GM23338 (cell line): ENCODE measurements at places on chromosomes 5 and 9. TPM values are rescaled to one million over a fixed set of nuclear protein-coding genes. Genes with fewer than 3 reads are reported as not detected.

GRCh38 chr5:73232266-73233041 lies 59.5 kb downstream of the TMEM174 start:
- peak; percentile 55 for DNase-seq

The EFNA5 gene
- 7.5 and 18.1 TPM in 2 replicates for total RNA-seq

GRCh38 chr5:137466889-137467288 lies 32.2 kb downstream of the SPOCK1 start:
- no peak for DNase-seq

The TMEFF1 gene
- total RNA-seq: 75.8 and 85.2 TPM in 2 replicates

DNA sequence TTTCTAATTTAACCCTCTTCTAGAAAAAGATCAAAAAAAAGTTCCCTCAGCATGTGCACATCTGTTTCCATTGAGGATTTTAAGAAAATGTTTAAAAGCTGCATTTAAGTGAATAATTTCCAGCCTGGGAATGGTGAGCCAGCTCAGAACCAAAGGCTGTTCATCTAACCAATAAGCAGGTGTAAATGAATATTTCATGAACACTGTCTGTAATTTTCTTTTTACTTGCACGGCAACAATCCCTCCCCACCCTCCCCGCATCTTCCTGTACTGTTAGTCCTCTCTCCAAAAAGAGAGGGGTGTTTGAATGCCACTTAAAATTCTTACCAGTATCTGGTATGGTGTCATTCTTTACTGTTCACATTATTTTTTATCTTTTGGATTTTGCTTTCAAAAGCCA lies 425.6 kb downstream of the PDE4D start:
- DNase-seq: no peak
